ENCODE measurements at places on chromosomes 16 and 17.
A peak's percentile ranks its signal among the peaks of the same experiment; 100 is the strongest.

- H3K4me3 ChIP-seq = no peak overlapping the region
- no peak overlapping the region for H3K27ac ChIP-seq
- no peak for DNase-seq
- H3K36me3 ChIP-seq = peaks cover 51% of the 10 kb centered on the region
These were observed 13.2 kb downstream of the LSM12 start for GRCh38 chr17:44053125-44053872.

DNA sequence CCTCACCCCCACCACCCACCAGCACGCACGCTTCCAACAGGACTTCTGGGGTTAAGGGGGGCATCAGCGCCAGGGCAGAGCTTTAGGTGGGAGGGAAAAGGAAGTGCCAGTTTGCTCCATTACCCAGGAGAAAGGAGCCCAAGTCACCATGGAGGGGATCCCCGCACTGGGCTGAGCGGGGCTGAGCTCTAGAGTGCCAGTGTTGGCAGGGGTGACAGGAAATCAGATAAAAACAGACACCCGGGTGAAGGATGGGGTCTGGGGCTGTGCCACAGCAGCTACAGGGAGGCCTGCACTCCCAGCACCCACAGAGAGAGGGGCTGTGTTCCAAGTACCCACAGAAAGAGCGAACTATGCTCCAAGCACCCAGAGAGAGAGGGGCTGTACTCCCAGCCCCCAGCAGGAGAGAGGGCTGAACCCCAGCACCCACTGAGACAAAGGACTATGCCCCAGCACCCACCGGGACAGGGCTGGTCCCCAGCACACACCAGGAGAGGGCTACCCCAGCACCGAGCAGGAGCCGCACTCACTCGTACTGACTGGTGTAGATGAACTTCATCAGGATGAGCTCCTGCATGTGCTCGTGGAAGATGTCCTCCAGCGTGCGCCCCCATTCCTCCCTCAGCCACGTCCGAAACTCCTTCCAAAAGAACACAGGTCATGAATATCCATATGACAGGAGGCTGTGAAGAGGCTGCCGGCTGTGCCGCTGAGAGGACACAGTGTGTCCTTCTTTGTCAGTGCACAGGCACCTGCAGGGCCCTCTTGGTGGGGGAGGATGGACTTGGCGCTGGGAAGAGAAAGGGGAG is 18.6 kb upstream of the C16orf95 start:
- no peaks in the 10 kb centered on the region for H3K27me3 ChIP-seq
- H3K27ac ChIP-seq = no peak overlapping the region
- H3K36me3 ChIP-seq = peaks cover 38% of the 10 kb centered on the region
- no peak for DNase-seq
- H3K4me3 ChIP-seq = no peak overlapping the region

DNA sequence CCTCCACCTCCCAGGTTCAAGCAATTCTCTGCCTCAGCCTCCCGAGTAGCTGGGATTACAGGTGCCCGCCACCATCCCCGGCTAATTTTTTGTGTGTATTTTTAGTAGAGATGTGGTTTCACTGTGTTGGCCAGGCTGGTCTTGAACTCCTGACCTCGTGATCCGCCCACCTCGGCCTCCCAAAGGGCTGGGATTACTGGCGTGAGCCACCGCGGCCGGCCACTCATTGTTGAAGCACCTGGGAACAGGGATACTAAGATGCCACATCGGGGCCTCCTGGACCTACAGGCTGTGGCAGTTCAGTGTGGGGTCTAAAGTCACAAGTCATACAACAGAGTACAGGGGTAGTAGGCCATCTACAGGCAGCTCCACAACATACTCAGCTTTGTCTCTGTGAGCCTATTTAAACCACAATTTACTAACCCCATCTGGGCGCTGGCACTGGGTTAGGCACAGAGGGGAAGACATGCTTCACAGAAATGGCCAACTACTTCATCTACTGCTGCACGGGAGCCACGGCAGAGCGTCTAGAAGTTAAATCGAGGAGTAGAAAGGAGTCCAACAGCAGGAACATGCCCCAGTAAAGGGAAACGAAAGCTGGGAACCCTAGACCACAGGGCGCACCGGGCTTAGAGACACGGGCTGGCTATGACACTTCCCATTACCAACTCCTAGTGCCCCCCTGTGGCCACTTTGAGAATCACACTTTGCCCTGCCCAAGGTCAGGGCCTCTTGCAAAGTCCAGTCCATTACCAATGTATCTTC is 4.3 kb downstream of the VAMP2 start:
- H3K27me3 ChIP-seq = no peaks in the 10 kb centered on the region
- H3K36me3 ChIP-seq = peaks cover 15% of the 10 kb centered on the region
- no peak overlapping the region for H3K4me3 ChIP-seq
- peak; percentile 87 for DNase-seq
- 0 out of 2 replicates have a peak overlapping the region, but pooled peaks have one; percentile 16 for H3K27ac ChIP-seq

DNA sequence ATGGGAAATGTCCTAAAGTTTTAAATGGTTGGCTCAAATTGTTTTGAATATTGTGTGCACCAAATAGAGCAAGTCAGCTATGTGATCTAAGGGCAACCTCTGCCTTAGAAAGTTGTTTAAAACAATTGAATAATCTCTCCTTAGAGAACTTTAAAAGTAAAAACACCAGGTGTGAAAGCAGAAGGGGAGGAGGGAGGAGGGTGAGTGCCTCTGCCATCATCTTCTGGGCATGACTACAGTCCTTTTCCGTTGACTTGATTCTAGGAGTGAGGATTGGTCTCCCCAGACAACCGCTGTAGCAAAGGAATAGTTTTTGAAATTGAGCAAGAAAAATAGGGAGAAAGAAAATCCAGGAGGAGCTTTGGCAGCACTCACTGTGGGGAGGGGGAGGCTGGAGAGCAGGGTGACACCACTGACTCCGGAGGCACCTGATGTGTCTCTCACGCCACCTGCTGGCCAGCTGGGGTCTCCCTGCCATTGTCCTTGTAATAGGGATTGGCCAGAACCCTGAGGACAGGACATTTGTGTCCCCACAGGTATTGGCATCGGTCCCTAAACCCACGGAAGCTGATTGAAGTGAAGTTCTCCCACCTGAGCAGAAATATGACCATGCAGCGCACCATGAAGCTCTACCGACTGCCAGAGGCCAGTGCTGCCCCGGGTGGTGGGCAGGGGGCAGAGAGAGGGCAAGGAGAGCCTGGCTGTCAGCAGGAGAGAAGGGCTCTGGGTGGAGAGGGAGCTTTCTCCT is 33.3 kb downstream of the PLCD3 start:
- peak overlapping the region; percentile 66 for H3K27ac ChIP-seq
- no peak overlapping the region for H3K4me3 ChIP-seq
- H3K36me3 ChIP-seq = peaks cover 76% of the 10 kb centered on the region

DNA sequence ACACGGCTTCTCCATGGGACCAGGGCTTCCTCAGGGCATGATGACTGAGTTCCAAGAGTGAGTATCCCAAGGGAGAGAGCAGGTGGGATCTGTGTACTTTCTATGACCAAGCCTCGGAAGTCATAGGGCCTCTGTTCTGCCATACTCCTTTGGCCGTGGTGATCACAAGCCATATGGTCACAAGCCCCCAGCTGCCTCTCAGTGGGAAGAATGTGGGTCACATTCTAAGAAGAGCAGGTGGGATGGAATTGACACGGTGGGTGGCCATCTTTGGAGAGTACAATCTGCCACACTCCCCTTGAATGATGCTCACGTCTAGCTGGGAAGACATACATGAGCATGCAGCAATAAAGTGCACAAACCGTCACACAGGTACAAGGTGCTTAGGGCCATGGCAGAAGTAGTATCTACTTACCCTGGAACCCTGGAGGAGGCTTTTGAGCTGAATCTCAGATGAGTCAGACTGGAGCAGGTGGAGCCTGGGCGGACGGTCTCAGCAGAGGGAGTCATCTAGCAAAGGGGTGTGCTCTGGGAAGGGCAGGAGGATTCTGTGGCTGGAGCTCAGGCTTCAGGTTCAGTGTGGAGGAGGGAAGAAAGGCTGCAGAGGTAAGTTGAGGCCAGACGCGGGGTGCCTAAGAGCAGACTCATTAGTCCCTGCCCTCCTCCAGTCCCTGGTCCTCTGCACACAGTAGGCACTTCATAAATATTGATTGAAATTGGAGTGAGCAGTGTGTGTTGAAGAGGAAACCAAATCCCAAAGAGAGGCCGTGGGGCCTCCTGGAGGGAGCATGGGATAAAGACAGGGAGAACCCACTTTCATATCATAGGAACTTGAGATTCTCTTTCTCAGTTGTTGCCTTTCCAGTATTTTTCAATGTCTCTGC is 26.6 kb downstream of the GOSR2 start:
- no peaks in the 10 kb centered on the region for H3K27me3 ChIP-seq
- H3K27ac ChIP-seq = no peak overlapping the region
- H3K4me3 ChIP-seq = no peak overlapping the region
- no peaks in the 10 kb centered on the region for H3K4me1 ChIP-seq

GRCh38 chr16:83792391-83792790 is 15.4 kb upstream of the HSBP1 start:
- no peaks in the 10 kb centered on the region for H3K4me1 ChIP-seq
- H3K36me3 ChIP-seq = no peaks in the 10 kb centered on the region
- H3K27ac ChIP-seq = no peak overlapping the region
- H3K27me3 ChIP-seq = no peaks in the 10 kb centered on the region
- DNase-seq = no peak

GRCh38 chr17:35079547-35080423 is 16.3 kb upstream of the RFFL start:
- no peak overlapping the region for H3K4me3 ChIP-seq
- H3K4me1 ChIP-seq = peaks cover 10% of the 10 kb centered on the region
- DNase-seq = peak; percentile 51
- H3K27ac ChIP-seq = no peak overlapping the region

GRCh38 chr17:7007143-7007542 is 5.3 kb upstream of the RNASEK start:
- H3K4me3 ChIP-seq = no peak overlapping the region
- no peaks in the 10 kb centered on the region for H3K4me1 ChIP-seq
- H3K36me3 ChIP-seq = peaks cover 14% of the 10 kb centered on the region

- no peak overlapping the region for H3K27ac ChIP-seq
- no peak overlapping the region for H3K4me3 ChIP-seq
- peaks cover 49% of the 10 kb centered on the region for H3K27me3 ChIP-seq
- H3K36me3 ChIP-seq = no peaks in the 10 kb centered on the region
These were observed 17.3 kb downstream of the CRHR1 start for GRCh38 chr17:45801421-45801820.

DNA sequence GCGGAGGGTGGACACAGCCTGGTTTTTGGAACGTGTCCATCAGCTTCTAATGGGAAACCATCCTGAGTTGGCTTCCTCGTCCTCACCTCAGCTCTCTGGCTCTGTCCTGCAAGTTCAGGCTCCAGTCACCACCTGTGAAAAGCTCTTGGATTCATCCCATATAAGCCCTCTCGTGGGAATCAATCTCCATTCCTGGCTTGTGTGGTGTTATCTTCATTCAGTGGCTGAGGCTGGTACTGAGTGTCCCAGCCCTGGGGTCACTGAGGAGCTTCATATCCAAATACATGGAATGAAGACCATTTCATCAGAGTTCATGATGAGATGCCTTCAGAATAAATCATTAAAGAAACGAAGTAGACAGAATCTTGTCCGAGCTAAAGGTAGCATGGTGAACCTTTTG is 189.2 kb downstream of the RBFOX1 start:
- H3K27ac ChIP-seq = no peak overlapping the region
- DNase-seq = no peak
- H3K4me3 ChIP-seq = no peak overlapping the region
- no peaks in the 10 kb centered on the region for H3K27me3 ChIP-seq
- H3K36me3 ChIP-seq = no peaks in the 10 kb centered on the region

- peaks cover 21% of the 10 kb centered on the region for H3K4me1 ChIP-seq
- H3K27me3 ChIP-seq = no peaks in the 10 kb centered on the region
- no peak for DNase-seq
These were observed 3.2 kb downstream of the ZC3H7A start for GRCh38 chr16:11793840-11794239.

All from IMR-90 (cell line).